Anterior cingulate cortex (tissue), 58 donors: ENCODE measurements at places on chromosomes 7 and 10.

- DNase-seq: no peak
Measured at GRCh38 chr10:77032188-77032570, 605.4 kb downstream of the KCNMA1 start.

DNA sequence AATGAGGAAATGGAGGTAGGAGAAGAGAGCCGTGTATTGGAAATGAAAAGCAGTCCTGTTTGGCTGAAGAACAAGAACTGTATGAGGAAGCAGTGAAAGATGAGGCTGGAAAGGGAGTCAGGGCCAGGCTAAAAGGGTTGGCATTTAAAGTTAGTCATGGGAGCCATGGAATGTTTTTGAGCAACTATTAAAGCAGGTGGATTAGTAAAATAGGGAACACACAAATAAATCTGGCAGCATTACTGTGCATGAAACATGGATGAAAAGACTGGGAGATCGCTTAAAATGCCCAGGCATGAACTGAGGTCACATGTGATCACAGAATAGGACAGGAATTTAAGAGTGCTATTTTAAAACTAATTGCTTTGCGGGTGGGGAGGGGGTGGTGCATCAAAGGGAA, 1.4 kb upstream of the IFRD1 start:
- DNase-seq: no peak

GRCh38 chr10:23376229-23376655, 31.6 kb upstream of the C10orf67 start:
- DNase-seq: no peak

DNA sequence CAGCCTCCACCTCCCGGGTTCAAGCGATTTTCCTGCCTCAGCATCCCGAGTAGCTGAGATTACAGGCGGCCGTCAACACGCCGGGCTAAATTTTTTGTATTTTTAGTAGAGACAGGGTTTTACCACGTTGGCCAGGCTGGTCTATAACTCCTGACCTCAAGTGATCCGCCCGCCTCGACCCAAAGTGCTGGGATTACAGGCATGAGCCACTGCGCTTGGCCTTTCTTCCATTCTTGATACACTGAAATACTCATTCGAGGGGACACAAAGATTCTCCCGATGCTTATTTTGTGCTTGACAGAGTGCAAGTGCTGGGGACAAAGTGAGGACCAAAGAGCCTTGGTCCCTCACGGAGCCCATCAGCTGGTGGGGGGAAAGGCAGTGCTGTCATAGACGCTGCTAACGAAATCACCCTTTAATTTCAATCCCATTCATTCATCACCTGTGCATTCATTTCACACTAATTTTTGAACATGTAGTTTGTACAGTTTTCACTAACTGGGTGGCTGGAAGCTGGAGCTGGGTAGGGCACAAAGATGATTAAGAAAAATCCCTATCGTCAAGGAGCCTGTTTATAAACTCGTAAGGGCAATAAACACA, 621 bp upstream of the FAM133B start:
- no peak for DNase-seq

GRCh38 chr7:8360564-8361153, 72.8 kb upstream of the NXPH1 start:
- DNase-seq: no peak
